ENCODE measurements at places on chromosomes 6 and 20.

GRCh38 chr6:33738153-33738552 lies 8.6 kb downstream of the IP6K3 start:
- no peak for DNase-seq

DNA sequence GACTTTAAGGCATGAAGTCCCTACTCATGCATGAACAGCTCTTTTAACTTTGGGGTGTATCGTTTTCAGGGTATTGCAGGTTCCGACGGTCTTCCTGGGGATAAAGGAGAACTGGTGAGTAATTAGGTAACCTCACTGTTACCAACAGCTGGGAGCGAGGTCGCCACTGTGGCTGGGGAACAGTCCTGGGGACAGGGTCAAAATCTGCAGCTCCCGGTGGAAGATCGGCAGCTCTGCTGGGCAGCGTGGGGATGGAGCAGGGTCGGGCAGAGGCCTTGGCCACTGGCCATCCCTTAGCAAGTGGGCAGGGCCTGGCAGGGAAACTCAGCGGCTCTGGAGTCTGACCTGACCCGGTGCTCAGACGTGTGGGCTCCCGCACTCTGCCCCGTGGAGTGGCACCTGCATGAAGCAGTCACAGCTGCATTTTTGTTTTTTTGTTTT lies 16.1 kb downstream of the COL9A3 start:
- DNase-seq = no peak

- no peak for DNase-seq
These were observed 30.6 kb downstream of the ARID1B start for GRCh38 chr6:156807795-156808194.

- no peak for DNase-seq
These were observed 808.4 kb upstream of the CITED2 start for GRCh38 chr6:140182821-140183220.

- DNase-seq = no peak
These were observed 106.6 kb downstream of the ATXN1 start for GRCh38 chr6:16654701-16655100.

DNA sequence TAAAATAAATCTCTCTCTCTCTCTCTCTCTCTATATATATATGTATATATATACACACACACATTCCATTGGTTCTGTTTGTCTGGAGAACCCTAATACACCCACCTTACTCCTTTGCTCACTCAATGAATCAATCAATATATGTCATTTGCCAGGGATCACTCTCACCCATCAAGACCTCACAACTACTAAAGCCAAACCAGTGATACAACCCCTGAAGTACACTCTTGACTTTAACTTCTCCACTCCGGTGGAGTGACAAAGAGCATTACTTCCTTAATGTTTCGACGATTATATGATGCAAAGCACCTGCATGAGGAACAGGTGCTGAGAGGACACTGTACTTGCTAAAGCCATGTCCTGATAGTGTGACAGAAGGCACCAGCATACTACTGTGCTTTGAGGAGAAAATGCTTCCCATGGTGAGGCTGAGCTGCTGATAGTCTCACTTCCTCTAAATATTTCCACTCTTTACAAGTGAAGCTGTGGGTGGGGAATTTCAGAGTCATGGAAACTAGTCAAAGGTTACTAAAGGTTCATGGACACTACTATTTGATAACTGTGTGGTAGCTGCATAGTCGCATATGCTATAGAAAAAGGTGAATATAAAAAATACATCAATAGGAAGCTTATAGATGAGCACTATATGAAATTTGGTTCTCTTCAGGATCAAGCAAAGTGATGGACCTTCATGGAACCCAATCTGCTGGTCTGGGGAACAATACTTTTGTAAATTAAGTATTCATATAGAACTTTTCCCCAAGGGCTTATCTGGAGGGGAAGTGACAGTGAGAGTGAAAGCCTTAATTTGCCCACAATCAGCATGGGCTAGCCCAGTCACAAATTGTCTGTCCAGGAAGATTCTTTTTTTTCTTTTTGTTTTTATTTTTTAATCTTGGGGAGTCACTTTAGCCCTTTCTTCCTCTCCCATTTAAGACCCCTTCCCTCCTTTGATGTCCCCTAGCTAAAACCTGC lies 141.9 kb upstream of the NEDD9 start:
- DNase-seq = no peak

- no peak for DNase-seq
These were observed 1.5 kb downstream of the MTHFD1L start for GRCh38 chr6:150866991-150867501.

- peak; percentile 8 for DNase-seq
These were observed 33.0 kb downstream of the RRBP1 start for GRCh38 chr20:17648791-17649730.

- no peak for DNase-seq
These were observed 11.5 kb downstream of the BPI start for GRCh38 chr20:38315290-38315966.

GRCh38 chr6:28953039-28953584 lies 29.3 kb upstream of the TRIM27 start:
- peak; percentile 45 for DNase-seq

- no peak for DNase-seq
These were observed 665 bp downstream of the FASTKD5 start for GRCh38 chr20:3158968-3159431.

DNA sequence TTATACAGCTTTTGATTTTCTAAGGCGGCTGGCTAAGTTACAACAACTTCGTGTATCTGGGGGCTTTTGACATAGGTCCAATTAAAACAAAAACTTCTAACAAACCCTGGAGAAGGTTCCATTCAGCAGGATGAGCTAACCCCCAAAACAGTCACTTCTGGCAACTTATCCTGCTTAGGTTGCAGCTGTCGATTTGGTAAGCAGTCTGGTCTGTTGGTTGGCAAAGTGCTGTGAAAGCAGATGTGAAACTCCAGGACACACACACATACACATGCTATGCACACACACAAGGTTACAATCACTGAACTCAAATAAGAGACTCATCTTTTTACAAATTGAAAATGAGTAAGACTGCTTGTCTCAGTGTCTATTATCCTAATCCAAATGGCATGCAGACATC lies 119.0 kb upstream of the STMND1 start:
- no peak for DNase-seq

GRCh38 chr6:43800746-43801494 lies 30.9 kb downstream of the VEGFA start:
- no peak for DNase-seq

- peak; percentile 26 for DNase-seq
These were observed 1.6 kb upstream of the ATXN1 start for GRCh38 chr6:16762550-16763477.

- no peak for DNase-seq
These were observed 19.5 kb upstream of the SLC22A16 start for GRCh38 chr6:110495949-110496348.

DNA sequence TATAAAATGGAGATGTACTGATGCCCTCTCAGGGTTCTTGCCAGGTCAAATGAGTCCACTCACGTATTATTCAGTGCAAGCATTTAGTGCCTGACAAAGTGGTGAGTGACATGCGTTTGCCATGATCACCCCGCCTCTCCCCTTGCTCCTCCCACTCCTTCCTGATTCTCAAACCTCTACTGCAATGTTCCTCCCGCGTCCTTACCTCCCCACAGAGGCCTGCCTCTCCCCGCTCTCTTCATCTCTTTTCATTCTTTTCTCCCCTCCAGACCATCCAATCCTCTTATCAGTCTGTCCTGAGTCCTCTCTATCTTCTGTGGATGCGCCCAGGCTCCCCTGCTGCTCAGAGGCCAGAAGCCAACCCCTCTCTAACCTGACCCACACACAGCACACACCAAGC lies 40.7 kb downstream of the KCNK5 start:
- DNase-seq = no peak

GRCh38 chr6:15522856-15523529 lies 139.8 kb downstream of the DTNBP1 start:
- no peak for DNase-seq

DNA sequence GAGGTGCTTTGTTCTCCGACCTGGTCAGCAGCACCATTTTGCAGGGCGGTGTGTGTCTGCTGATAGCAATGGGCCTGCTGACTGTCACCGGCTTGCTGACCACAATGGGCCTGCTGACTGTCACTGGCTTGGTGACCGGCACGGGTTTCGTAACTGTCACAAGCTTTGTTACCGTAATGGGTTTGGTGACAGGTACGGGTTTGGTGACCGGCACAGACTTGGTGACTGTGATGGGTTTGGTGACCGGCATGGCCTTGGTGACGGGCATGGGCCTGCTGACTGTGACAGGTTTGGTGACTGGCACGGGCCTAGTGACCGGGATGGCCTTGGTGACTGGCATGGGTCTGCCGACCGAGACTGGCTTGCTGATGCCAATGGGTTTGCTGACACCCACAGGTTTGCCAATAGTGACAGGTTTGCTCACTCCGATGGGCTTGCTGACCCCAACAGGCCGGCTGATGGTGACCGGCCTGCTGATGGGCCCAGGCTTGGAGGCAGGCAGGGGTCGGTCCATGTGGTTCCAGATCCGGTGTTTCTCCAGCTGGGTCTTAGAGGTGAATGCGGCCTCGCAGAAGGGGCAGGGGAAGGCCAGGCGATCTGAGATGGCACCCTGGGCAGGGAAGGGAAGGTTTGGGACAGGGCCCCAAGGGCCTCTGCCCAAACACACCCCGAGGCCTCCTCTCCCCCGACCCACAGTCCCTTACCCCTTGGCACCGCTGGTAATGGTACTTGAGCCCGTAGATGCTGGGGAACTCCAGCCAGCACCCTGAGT lies 3.4 kb downstream of the ZNF512B start:
- DNase-seq = no peak

DNA sequence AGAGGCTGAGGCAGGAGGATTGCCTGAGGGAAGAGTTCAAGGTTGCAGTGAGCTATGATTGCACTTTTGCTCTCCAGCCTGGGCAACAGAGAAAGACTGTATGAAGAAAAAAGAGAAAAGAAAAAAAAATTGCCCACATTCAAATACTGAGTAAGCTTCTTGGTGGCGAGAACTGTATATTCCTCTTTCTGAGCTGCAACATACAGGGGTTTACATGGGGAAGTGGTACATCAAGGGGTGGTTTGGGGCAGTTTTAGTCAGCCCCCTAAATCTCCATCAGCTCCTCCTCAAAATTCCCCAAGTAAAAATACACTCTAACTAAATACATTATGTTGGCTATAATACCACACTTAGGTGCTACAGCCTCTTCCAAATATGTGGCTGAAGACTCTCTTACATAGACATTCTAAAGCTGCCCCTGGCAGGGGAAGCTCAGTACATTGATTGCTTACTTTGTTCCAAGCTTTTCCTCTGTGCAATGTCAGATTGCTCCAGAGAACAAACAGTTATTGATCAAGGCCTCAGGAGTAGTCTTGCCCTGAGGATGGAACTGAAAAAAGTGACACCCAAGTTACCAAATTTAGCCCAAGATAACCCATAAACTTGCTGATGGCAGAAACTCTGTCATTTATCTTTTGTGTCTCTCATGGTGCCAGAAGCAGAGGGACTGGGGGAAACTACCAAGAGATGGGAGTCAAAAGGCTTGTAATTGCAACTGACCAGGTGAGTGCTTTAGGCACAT lies 107.4 kb upstream of the RIPOR2 start:
- no peak for DNase-seq

- DNase-seq = no peak
These were observed 51.7 kb downstream of the PCNA start for GRCh38 chr20:5067877-5068645.

DNA sequence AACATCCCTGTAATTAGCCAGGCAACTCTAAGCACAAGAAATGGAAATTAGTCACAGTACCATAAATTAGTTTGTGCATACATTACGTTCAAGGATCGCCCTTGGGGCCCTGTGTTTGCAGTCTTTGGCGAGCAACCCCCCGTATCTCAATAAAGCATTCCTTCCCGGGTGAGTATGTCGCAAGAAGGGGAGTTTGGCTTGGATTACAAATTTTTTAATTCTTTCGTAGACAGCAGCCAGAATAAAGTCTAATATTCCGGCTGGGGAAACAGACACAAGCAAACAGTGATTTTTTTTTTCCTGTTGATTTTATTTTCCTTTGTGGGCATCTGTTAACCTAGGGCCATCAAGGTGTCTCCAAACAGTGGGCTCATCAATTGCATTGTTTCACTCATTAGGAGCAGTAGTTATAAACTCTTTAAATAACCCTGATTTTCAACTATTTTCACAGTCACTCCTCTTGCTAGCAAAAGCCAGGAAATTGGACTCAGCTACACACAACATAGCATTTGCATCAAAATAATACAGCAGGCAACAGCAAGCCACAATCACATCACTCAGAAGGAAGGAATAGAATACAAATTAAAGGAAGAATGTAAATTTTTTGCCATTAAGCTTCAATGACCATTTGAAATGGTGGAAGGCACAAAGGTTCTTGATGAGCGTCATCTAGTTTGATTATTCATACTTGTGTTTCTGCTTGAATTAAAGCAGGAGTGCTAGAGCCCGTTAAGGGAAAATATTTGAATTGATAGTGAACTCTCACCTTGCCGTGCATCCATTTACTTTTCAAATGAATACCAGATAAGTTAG lies 85.3 kb downstream of the LINC00237 start:
- no peak for DNase-seq

DNA sequence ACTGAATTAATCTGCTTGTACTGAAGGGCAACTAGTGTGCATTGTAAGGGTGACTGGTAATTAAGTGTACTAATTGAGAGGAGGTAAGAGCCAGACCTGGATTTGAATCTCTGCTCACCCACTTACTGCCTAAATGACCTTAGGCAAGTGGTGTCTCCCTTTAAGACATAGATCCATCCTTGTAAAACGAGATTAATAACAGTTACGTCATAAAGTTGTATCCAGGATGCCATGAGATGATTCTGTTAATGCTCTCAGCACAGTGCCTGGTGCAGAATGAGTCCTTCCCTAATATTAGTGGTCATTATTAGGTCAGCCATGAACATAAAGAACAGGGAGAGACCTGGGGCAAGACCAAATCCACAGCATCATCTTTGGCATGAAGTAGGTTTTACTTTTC lies 470.1 kb downstream of the MAFB start:
- DNase-seq = no peak

- DNase-seq = no peak
These were observed 937 bp downstream of the ZNF318 start for GRCh38 chr6:43368259-43369160.

GRCh38 chr20:54112221-54112884 lies 42.0 kb upstream of the BCAS1 start:
- DNase-seq = no peak

GRCh38 chr20:53487461-53488200 lies 106.0 kb downstream of the ZNF217 start:
- no peak for DNase-seq

DNA sequence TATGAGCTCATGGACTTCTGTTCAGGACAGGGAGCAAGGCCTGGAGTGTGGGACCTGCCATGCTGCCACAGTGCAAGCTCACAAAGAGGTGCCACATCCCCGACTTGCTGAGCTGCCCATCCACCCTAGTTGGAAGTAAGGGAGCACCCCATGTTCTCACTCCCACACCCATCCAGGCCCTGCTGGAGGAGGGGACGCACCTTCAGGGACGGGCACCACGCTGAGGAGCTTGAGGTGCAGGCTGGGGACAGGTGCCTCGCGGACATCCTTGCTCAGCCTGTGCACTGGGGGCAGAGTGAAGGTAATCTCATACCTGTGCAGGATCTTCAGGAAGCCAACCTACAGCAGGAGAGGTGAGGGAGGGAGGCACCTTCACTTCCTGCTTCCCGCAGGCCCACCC lies 12.3 kb downstream of the ADISSP start:
- no peak for DNase-seq

- DNase-seq = no peak
These were observed 136.5 kb upstream of the NUP153 start for GRCh38 chr6:17842934-17843821.

Data from stimulated activated CD8-positive, alpha-beta memory T cell treated with anti-CD3 and anti-CD28 coated beads, Interleukin-4, amount 100 ng/mL, for 24 hours (primary cell).